ENCODE measurements at places on chromosomes 5 and 9.
A peak's percentile ranks its signal among the peaks of the same experiment; 100 is the strongest.

- DNase-seq = no peak
Observed at GRCh38 chr5:177419046-177419445, 7.4 kb upstream of the GRK6 start.

- DNase-seq = no peak
Observed at GRCh38 chr5:151056379-151057325, 24.2 kb downstream of the TNIP1 start.

GRCh38 chr5:39107350-39107749 lies 33.2 kb upstream of the RICTOR start:
- DNase-seq = no peak

- DNase-seq = no peak
Observed at GRCh38 chr5:173011566-173011965, 28.0 kb downstream of the ATP6V0E1 start.

GRCh38 chr9:38435521-38435920 lies 11.3 kb upstream of the IGFBPL1 start:
- DNase-seq = no peak

GRCh38 chr5:141771031-141771430 lies 89.0 kb upstream of the ARAP3 start:
- DNase-seq = no peak

DNA sequence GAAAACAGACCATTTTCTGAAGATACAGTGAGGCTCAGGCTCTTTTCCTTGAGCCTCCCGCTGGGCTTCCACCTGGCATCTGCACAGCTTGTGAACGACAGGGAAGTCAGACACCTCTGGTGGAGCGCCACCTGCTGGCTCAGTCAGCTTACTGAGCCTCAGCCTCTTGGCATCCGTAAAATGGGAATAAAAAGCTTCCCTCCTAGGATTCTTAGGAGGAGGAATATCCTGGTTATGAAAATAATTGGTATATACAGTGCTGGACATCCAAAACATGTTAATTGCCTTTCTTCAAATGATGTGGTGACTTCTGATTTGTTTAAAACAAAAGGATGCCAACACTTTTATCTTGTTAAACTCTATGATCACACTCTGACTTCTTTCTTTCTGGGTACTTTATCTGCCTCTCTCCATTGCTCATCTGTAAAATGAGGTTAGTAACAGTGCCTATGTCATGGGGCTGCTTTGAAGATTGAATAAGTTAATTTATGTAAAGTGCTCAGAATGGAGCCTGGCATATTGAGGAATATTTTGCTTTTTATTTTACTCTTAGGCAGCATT lies 67.5 kb downstream of the MAMDC2 start:
- DNase-seq = peak; percentile 56

GRCh38 chr5:142961440-142962173 lies 191.4 kb downstream of the ARHGAP26 start:
- DNase-seq = no peak

DNA sequence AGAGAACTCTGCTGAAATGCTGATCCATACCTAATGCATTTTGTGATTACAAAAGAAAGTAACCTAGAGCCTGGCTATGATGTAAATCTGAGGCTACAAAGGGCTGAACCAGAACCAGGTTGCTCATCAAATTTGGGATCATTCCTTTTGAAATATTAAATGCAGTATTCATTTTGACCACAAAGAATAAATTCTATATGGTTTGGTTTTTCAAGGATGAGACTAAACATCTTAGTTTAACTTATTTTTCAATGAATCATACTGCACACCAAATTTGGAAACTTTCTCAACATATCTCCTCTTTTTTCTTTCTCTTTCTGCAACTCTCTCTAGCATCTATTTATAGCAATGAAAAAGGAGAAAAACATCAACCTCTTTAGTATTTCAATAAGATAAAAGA lies 46.5 kb downstream of the CEMIP2 start:
- no peak for DNase-seq

DNA sequence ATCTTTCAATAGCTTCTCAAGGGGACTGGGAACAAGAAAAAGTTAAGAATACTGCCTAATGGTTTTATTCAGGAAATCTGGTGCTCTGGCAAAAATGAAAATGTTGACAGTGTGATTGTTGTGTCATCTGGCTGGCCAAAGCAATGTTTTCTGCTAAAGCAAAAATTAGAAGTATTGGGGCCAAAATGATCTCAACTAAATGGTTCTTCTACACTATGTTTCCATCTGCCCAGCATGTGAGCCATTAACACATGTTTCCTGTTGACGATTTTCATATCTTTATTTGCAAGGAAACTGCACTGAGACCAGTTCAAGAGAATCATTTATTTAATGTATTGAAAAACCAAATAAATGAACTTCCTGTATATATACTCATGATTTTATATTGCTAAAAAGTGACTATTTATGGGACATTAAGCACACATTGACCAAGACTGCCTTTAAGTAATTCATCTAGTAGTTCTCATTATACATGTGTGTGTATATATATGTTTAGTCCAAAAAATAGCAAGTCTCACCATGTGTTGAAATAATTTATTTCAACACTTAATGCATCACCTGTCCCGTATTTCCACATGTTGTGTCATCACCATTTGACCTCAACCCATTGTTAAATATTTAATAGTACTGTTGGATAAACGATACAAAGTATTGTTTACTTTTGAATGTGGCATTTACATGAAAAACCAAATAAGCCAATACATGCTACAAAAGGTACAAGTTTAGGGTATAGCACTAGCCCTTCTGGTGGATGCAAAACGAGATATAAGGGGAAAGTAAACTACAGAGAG lies 7.5 kb upstream of the FST start:
- no peak for DNase-seq

- no peak for DNase-seq
Observed at GRCh38 chr5:128667751-128668150, 129.7 kb upstream of the FBN2 start.

DNA sequence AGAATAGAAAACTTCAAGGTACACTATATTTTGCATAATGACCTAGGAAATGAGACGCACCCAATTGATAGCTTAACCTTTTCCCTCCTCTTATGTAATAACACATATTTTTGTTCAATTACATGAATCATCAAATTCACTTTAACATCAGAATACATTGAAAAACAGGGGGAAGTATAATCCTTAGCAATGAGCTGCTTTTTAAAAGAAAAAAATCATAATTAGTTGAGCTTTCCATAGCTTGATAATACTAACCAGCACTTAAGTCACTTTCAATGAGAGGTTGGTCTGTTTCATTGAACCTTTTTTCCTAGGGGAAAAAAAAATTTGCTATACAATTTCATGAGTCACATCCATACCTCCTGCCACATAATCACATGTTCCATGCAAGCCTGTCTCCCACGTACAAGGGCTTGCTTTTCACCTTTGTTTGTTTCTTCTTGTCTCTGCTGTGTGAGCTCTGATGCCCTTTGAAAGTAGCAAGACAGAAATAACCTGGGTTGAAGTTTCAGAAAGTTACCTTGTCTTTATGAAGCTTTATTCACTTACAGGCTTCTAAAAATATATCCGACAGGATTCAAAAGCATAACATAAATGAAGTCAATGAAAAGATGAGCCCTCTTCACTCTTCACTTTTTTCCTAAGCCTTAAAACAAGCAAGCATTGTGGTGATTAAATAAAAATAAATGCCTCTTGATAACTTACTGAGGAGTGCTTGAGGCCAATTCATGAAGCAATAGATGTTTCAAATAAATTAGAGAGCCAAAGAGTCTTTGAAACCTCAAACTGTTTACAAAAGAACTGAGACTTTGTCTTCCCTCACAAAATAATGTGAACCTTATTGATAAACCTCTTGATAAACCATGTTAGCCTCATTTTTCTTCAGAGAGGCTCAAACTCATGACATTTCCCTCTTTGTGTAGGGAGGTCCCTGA lies 108.5 kb downstream of the FEM1C start:
- no peak for DNase-seq

DNA sequence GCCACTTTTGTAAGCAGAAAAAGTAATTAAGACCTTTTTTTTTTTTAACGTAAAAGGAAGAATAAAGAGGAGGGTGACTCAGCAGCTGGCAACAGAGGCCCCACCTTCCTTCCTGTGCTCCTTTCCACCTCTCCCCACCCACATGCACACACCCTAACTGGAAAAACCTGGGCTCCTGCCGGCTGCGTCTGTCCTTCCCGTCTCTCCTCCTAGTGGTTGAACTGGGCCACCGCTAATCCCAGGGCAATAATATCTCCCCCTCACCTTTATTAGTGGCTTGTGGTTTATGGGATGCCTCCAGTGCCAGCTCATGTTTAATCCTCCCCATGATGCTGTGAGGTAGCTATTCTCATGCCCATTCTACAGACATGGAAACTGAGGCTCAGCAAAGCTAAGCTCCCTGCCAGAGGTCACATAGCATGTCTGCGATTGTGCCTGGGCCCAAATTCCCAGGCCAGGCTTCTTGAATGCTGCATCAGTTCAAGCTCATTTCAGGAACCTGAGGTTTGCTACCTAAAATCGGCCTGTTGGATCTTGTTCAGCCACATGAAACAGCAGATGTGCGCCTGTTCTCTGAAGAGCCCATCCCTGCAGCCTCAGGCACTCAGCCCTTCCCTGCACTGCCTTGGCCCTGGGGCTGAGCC lies 60.9 kb upstream of the IL17B start:
- no peak for DNase-seq

DNA sequence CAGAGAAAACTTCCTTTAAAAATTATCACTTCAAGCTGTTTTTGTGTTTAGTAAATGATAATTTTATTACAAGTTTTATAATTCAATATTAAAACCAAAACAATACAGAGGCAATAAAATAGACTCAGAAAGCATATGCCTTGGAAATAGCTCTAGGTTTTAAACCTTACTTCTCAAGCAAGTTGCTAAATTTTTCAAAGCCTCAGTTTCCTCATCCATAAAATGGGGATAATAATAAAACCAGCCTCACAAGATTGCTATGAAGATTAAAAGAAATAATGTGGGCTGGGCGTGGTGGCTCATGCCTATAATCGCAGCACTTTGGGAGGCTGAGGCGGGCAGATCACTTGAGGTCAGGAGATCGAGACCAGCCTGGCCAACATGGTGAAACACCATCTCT lies 62.8 kb downstream of the TTLL11 start:
- no peak for DNase-seq

DNA sequence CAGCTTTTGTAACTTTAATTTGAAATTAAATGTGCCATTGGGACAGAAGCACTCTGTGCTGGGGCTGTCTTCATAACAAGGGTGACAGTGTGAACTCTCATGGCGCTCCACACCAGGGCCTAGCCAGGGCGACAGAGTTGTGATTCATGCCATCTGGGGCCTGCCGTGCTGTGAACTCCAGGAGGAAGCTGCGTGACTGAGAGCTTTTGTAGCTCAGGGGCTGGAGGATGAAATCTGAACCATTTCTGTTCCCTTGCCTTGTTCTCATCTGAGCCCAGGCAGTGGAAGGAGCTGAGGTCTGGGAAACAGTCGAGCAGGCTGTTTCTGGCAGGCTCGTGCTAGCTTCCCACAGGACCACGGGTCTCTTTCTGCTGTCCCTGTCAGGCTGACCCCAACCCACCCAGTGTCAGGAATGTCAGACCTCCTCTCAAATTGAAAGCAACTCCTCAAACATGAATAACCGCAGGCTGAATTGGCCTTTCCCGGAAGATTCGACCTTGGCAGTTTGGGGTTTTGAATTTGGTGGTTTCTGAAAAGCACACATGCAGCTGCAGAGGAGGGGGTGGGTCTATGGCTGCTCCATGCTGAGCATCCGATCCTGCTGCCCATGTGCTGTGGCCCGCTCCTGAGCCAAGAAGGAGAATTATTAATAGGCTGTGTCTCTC lies 69.2 kb upstream of the RPS23 start:
- no peak for DNase-seq

All from activated T-cell treated with anti-CD3 and anti-CD28 coated beads, Interleukin-2, amount 50 U/mL, for 72 hours (primary cell).